ENCODE measurements at places on chromosomes 2 and 18. TPM values are rescaled to one million over a fixed set of nuclear protein-coding genes. Genes with fewer than 3 reads are reported as not detected.

CNRIP1 gene
- 0.11 TPM for total RNA-seq

- no peak for DNase-seq
These were observed 63.3 kb upstream of the EFEMP1 start for GRCh38 chr2:55986700-55987440.

DNA sequence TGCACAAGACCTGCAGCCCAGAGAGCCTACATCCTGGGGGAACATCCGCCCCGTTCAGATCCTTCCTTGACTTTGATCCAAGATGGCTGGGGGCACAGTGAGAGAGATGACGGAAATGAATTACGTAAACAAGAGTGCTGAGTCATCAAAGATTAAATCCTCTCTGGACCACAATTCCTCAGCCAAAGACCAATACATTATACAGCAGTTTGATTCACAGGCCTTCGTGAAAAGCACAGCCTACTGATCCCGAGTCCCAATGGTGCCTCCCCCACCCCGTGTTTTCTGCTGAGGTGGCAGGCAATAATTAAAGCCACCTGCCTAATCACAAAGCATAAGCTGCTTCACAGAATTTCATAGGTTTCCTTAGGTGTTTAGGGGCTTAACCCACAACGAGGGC, 43.0 kb downstream of the MYO5B start:
- DNase-seq: no peak

CEP192 gene
- total RNA-seq: 13.1 TPM

- DNase-seq: no peak
These were observed 14.6 kb upstream of the ACOXL start for GRCh38 chr2:110717734-110718133.

Measured in activated T-cell treated with anti-CD3 and anti-CD28 coated beads, Interleukin-2, amount 50 U/mL, for 4 hours (primary cell).